Stimulated activated CD4-positive, alpha-beta T cell treated with anti-CD3 and anti-CD28 coated beads, Interleukin-2, amount 100 ng/mL, for 48 hours (primary cell): ENCODE measurements at places on chromosomes 2 and 18.

GRCh38 chr2:77101796-77102452 is 420.3 kb downstream of the LRRTM4 start:
- no peak for DNase-seq

DNA sequence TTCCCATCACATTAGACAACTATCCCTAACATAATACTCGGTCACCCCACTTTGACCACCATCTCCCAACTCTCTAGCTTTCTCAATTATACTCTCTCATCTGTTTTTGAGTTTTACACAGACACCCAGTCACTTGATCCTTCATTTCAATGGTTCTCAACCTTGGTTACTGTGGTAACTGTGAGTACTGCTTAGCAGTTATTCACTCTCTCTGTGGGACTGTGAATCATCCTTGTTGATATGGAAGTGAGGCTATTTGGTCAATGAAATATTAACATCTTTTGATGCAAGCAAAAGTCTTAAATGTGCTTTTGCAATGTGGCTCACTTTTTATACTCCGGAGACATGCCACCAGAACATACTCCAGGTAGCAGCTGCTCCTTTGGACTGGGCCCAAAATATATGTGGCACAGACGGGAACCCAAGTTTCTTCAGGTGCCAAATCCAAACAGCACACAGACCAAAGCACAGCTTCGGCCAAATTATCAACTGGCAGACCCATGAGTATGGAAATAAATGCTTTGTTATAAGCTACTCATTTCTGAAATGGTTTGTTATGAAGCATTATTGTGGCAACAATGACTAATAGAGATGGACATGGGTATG is 75.0 kb upstream of the SLC25A52 start:
- DNase-seq = no peak

DNA sequence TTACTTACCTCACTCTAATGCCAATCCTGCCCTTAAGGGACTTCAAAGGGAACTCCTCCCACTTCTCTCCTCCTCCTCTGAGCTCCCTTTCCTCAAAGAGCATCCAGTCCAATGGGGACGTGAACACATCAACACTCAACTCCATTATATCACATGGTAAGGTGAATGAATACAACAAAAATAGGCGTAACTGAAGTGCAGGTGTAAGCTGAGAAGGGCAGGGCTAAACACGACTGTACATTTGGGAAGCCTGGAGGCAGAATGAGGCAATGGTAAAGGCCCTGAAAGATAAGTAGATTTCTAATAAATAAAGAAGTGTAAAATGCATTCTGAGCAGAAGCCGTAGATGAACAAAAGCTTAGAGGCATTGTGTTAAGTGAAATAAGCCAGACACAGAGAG is 226.1 kb upstream of the TRIB2 start:
- DNase-seq = no peak

DNA sequence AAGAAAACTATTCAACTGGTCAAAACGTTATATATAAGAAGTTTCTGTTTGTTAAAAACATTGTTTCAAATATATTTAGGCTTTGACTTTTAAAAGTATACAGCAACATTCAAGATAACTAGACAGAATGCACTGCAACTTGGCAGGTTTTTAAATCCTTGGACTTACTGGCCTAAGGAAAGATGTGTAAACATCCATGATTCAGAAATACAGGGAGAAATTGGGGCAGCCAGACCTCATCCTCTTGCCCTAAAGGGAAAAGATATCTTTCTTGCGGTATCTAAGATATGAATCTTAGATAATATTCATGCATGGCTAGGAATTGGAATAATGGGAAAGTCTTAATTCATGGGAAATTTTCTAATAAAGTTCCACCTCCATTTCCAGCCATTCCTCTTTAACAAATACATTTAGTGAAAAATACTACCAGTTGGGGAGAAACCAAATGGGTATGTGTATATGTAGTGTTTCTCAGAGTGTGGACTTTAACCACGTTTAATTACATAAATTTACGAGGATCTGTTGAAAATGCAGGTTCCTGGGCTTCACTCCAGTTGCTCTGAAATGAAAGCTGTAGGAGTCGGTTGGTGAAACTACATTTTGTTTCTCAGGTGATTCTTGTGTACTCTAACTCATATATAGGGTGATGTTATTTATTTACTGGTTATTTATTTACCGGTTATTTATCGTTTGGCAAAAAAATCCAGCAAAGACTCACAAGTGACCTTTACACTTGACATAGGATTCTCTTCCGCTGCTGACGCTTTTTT is 587 bp upstream of the TANK start:
- DNase-seq = no peak

GRCh38 chr2:69601179-69601612 is 42.3 kb downstream of the AAK1 start:
- DNase-seq = no peak

DNA sequence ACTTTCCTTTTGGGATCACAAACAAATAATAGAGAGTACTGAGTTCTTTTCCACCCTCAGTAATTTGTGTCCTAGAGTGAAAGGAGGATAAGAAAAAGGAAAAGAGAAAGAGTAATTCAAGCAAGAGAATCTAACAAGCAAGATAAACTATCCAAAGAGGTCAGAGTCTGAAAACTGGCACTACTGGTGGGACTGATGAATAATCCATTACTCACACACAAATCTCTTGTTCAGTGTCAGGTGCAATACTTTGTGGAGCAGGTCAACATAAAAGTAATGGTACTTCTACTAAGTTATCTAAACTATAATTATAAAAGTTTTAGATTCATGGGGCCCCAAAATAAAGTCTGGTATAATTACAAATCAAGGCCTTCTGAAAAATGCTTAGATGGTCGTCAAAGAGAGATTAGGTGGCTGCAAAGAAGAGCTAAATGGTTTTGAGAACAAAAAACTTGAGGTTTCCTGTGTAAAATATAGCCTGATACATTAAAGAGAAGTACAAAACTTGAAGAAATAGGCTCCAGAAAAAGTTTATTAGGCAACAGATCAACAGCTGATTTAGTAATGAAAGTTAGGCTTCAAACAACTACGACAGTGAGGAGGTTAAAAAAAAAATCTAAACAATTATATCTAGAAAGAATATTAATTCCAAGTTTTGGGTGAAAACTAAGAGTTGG is 109.4 kb downstream of the BAZ2B start:
- DNase-seq = no peak
